ENCODE measurements at places on chromosomes 13 and 19.

DNA sequence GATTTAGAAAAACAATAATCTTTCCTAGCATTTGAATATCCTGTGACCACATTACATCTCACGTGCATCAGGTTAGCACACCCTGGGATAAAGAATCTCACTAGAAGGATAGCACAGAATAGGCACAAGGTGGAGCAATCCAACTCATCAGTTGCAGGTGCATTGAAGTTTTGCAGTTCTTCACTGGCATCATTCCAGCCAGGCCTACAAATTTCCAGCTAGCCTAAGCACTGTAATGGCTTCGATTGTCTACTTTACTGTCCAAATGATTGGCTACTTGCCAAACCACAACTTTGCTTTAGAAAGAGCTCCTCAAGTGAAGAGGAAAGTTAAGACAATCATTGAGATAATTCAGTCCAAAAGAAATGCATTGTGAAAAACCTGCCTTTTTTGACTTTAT lies 89.5 kb downstream of the SPRY2 start:
- no peak for DNase-seq

GRCh38 chr13:28636677-28637317 lies 22.1 kb upstream of the POMP start:
- no peak for DNase-seq

- DNase-seq: no peak
These were observed 64.4 kb downstream of the RASA3 start for GRCh38 chr13:114067886-114068651.

GRCh38 chr19:17830567-17831418 lies 9.5 kb upstream of the INSL3 start:
- DNase-seq: no peak

DNA sequence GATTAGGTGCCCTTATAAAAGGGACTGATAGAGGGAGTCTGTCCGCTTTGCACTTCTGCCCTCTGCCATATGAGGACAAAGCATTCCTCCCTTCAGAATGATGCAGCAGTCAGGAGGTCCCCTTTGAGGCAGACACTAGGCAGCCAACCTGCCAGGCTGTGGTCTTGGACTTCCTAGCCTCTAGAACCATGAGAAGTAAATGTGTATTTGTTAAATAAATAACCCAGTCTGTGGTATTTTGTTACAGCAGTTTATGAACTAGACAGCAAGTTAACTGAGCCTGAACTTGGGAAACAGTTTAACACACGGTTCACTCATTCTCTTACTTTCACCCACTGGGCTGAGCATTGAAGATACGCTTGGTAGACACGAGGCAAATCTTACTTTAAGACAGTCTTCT lies 313.2 kb downstream of the UQCRFS1 start:
- no peak for DNase-seq

- DNase-seq: no peak
These were observed 187.4 kb downstream of the SUCLA2 start for GRCh38 chr13:47813718-47814117.

DNA sequence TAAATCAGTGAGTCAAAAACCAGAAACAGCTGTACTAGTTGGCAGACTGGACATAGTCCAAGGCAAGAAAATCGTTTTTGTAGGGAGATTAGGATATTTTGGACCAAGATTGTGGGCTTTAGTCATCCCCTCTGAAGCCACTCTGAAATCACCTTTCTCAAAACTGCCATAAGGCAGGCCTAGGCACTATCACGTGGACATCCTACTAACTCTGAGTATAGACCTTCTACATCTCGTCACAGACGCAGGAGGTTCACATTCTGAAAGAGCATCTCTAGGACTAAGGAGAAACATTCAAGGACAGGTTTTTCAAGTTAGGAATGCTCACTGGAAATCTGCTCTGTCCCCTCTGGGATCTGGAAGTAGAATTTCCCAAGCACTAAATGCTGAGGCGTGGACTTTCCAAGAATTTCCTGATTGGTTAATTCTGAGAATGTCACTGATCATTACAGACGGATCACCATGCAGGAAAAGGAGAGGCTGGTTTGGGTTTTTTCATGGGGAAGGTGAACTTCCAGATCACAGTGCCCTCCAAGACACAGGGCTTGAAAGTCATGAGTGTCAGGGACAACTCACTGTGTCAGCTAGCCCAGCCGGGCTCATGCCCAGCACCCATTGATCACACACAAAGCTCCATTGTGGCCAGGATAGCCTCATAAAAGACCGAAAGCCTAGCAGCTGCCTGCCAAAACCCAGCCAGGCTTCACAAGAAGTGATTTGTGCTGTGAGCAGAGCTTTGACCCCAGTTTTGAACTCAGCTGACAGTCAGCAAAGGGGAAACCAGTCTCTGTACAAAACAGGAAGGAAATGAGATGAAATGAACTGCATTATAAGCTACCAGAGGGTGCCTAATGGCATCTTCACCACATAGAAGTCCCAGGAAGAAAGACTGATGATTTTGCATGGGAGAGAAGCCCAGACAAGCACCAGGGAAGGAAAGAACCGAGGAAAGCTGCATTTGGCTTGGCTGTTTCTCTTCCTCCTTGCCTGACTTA lies 2.7 kb upstream of the RUBCNL start:
- DNase-seq: no peak

GRCh38 chr13:57624565-57625435 lies 6.7 kb upstream of the PCDH17 start:
- no peak for DNase-seq

- DNase-seq: no peak
These were observed 26.6 kb downstream of the SIGLEC7 start for GRCh38 chr19:51168564-51169282.

GRCh38 chr19:40217934-40218890 lies at the start of gene TTC9B:
Gene TTC9B, minus strand, starts transcription at chr19:40218384. Its CDS starts 3 bp downstream, at chr19:40218381.
- no peak for DNase-seq

GRCh38 chr13:20197361-20197834 lies 4.7 kb upstream of the GJB2 start:
- no peak for DNase-seq

GRCh38 chr19:35938282-35939224 lies 2.4 kb downstream of the LRFN3 start:
- no peak for DNase-seq

DNA sequence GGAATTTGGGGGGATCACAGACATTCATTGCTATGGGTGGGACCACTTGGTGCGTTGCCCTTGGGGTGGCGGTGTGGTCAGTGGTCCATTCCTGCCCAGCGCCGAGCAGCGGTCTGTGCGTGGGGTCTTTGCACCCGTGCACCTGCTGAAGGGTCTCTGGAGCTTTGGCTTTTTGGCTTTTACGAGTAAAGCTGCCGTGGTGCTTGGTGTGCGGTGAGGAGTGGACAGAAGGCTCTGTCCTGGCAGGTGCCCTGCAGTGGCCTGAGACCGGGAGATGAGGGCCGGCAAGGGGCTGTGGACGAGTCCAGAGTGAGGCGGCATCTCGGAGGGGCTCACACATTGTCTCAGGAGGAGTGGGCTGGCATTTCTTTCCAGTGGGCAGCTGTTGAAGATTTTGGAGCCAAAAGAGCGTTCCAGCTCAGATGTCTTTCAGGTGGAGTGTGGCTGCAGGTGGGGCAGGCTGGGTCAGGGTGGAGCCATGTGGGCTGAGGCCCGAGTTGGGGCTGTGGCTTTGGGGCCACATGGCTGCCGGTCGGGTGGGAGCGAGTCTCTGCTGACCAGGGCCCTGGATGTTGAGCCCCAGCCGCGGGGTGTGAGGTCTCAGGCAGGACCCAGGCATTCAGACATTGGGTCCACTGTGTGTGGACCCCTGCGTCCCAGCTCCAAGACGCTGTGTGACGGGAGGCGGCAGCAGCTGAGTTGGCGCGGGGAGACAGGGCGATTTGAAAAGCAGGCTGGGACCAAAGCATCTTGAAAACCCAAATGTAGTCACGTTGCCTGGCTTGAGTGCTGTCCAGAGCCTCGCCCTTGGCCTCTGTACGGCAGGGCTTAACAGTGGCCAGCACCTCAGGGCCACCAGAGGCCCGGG lies 11.7 kb downstream of the GNA11 start:
- DNase-seq: no peak

- no peak for DNase-seq
These were observed 112.8 kb downstream of the POSTN start for GRCh38 chr13:37485756-37486155.

DNA sequence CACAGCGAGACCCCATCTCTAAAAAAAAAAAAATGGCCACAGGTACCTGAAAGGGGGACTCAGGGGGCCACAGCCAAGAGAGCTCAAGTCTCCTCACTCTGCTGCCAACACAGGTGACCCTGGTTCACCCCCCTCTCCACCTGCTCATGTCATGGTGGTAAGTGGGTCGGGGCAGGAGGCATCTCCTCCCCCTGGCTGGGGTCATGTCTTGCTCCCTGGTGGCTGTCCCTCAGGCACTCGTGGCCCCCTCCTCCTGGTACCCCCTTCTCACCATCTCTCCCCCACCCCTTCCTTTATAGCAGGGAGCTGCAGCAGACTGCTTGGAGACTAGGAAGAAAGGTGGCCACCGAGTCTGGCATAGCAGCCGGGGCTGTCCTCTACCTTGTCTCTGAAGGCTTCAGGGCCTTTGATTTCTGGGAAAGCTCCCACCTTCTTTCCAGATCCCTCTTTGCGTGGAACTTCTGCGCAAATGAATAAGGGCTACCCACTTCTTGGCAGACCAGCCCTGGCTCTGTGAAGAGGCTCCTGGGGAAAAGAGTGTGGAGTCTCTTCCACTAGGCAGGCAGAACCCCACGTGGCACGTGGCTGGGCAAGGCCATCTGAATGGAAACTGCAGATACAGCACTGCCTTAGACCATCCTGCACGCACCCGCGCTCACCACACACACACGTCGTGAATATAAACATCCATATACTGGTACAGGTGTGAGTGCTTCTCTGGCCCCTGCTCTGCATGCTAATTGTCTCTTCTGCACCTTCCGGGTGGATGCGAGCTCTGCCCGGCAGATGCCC lies 20.1 kb upstream of the MIER2 start:
- DNase-seq: no peak

DNA sequence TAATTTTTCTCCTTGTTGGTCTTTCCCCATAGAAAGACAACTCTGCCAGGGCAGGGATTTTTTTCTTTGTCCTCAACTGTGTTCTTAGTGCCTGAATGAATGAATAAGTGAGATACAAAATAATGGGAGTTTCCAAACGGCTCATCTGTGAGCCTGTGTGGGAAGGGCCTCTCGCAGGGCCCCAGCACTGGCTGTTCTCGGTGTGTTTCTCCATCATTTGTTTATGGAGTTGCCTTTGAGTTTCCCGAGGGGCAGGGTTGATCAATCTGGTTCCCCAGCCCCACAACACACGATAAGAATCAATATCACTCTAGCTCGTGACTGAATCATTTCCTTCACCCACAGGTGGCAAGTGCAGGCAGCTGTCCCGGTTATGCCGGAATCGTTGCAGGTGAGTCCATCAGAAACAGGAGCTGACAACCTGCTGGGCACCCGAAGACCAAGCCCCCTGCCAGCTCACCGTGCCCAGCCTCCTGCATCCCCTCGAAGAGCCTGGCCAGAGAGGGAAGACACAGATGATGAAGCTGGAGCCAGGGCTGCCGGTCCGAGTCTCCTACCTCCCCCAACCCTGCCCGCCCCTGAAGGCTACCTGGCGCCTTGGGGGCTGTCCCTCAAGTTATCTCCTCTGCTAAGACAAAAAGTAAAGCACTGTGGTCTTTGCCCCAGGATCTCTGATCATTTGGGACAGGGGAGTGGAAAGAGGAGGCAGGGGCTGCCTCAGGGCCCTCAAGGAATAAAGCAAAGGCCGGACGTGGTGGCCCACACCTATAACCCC lies 14.9 kb downstream of the FXYD5 start:
- no peak for DNase-seq

DNA sequence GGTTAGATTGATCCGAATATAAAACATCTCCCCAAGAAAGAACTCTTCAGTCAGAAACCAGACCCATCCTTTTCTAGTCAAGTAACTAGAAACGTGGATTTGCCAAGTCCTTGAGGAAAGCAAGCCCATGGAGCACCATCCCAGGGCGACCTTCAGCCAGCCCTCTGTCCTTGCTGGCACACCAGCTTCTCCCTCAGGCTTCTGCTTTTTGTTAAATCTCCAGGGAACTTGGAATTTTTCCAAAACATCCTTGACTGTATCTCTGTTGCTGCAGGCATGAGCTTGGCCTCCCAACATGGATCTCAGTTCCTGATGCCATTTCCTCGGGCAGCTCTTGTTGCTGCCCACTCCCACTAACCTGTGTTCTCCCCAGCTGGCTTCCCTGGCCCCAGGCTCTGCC lies 27.1 kb upstream of the C1QTNF9 start:
- no peak for DNase-seq

- peak; percentile 83 for DNase-seq
These were observed 15.3 kb downstream of the RAB3D start for GRCh38 chr19:11324079-11324661.

- no peak for DNase-seq
These were observed 100.9 kb upstream of the SERP2 start for GRCh38 chr13:44272692-44273091.

DNA sequence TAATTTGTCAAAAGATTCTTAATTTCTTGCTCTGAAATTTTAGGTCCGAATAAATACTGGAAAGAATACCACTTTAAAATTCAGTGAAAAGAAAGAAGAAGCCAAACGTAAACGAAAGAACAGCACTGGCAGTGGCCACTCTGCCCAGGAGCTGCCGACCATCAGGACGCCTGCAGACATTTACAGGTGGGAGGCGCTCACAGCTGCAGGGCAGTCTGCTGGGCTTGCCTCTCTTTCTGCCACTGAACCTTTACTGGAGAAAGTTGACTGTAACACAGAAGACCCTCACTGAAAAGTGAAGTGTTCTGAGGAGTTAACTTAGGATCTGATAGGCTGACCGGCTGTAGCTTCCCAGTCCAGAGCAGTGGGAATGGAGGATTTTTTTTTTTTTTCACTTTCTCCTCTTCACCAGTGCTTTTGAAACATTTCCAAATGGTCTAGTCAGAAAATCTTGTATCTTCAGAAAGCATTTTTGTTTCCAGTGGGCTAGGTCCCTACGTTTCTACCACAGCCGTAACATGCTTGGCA lies 69.1 kb downstream of the URI1 start:
- DNase-seq: no peak

DNA sequence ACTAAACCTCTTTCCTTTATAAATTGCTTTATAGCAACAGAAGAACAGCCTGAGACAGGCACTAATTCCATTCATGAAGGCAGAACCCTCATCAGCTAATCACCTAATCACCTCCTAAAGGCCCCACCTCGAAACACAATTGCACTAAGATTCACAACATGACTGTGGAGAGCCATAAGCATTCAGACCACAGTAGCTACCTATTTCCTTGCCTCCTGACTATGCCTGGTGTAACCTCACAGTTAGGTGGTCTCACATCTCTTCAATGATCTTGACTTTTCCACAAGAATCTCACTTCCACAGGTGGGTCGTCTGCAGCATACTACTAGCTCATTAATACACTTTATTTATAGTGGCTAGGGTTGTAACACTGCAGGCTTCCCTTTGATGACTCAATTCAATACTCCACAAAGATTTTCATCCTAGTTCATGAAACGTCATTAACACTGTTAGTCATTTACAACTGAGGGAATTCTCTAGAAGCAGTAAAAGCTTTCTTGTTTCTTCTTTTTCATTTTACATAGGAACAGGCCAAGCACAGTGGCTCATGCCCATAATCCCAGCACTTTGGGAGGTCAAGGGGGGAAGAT lies 27.1 kb downstream of the STK24 start:
- no peak for DNase-seq

GRCh38 chr13:29104461-29104860 lies 284.3 kb downstream of the MTUS2 start:
- DNase-seq: no peak

Data from SK-N-MC (cell line).